Stimulated activated CD4-positive, alpha-beta T cell treated with anti-CD3 and anti-CD28 coated beads, Interleukin-1b, Interleukin-23, amount 100 ng/mL, for 1 hour (primary cell): ENCODE measurements at places on chromosomes 12 and 14.
A peak's percentile ranks its signal among the peaks of the same experiment; 100 is the strongest.

GRCh38 chr14:75379246-75379929 lies 48.4 kb upstream of the JDP2 start:
- no peak for DNase-seq

DNA sequence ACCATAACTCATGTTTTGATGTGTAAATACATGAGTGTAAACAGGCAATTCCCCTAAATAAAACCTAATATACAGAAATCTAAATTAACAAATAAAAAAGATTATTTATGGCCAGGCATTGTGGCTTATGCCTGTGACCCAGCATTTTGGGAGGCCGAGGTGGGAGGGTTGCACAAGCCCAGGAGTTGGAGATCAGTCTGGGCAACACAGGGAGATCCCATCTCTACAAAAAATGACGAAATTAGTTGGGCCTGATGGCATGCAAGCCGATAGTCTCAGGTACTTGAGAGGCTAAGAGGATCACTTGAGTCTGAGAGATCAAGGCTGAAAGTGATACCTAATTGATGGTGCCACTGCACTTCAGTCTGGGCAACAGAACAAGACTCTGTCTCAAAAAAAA lies 48.7 kb downstream of the BCAT1 start:
- no peak for DNase-seq

GRCh38 chr14:51865953-51866747 lies 5.7 kb downstream of the GNG2 start:
- no peak for DNase-seq

- DNase-seq: no peak
These were observed 62.2 kb downstream of the PPP1R36 start for GRCh38 chr14:64612021-64612380.

- DNase-seq: no peak
These were observed 37.0 kb downstream of the CCDC91 start for GRCh38 chr12:28227251-28227650.

GRCh38 chr14:74785056-74785613 lies 22.0 kb downstream of the YLPM1 start:
- no peak for DNase-seq

DNA sequence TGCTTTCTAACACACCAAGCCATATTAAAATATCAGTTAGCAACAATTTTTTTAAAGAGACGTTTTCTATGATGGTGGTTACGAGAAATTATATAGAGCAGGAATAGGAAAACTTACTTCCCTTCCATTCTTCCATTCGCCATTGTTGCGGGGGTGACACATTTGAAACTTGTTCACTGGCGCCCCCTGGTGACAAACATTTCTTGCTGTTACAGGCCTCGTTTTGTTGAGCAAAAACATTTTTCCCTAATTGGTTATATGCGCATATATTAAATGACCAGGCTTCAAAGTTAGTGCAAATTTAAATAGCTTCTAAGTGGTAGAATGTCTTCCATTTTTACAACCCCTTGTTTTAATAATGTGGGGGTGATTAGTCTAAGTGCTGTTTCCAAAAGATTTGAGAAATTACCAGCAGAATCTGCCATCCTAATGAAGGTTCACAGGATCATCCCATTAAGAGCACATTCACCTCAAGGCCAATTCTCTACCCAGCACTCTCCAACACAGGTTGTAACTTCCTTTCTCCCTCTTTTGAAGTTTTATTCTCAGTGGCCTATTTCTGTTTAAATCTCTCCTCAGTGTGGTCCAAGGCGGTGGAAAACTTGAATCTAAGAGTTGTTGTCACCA lies 1124.7 kb downstream of the FLRT2 start:
- DNase-seq: no peak

GRCh38 chr14:30223385-30223785 lies 295.7 kb upstream of the PRKD1 start:
- no peak for DNase-seq

DNA sequence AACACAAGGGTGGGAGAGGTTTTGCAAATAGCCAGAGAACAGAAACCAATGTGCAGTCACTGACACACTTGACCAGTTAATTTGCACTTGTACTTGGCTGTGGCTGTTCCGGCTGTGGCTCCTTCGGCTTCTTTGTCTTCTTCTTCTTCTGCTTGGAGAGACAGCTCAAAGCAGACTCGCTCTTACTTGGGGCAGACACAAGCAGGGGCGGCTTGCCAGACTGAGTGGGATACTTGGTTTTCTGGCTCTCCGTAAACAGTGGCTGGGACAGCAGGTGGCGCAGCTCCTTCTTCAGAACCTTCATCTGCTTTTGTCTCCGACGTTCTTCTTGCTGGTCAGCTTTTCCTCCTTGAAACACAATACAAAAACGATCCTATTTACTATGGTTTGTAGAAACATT lies 25.0 kb downstream of the OTUB2 start:
- no peak for DNase-seq

DNA sequence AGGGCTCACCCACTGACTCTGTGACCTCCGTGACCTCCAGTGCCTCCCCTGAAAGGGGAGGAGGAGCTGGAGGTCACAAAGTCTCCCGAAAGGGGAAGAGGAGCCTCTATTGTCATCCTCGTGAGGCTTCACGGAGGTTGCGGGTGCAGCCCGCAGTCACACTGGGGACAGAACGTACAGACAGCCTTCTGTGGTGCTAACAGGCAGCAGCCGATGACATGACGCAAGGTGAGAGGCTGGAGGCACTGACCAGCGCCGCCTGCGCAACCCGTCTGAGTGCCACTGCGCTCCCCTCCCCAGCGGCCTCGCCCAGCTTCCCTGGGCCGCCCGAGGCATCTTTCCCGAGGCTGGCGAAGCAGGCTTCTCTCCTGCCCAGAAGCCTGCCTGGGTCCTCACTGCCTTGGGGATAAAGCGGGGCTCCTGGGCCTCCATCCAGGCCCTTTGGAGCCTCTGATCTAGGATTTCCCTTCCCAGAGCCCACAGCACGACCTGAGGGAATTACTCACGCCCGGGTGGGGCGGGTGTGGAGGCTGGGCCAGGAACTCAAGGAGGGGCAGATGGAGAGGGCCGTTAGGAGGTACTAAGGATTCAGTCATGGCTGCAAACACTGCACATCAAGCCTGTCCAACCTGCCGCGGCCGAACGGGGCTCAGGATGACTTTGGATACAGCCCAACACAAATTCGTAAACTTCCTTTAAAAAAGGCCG lies 12.3 kb upstream of the LBHD2 start:
- DNase-seq: no peak

DNA sequence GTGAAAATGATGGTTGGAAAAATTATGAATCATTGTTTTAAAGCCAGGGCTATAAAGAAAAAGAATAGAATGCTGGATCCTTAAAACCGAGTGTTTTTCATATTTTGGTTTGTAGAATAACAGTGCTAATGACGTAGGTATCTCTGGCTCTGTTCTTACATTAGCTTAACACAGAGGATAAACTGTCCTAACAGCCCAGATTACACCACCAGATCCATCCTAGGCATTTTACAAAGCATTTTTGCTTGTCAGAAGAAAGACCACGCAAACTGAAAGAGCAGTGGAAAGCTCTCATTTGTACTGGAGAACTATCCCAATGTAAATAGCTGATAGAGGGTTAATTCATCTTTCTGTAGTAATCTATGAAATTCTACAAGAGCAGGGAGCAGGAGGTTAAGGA lies 13.6 kb downstream of the IFT81 start:
- no peak for DNase-seq

- no peak for DNase-seq
These were observed 75.6 kb upstream of the FRMD6 start for GRCh38 chr14:51576117-51576430.

GRCh38 chr12:21509768-21510167 lies 8.2 kb downstream of the GOLT1B start:
- DNase-seq: no peak

GRCh38 chr12:56062996-56063395 lies 17.0 kb upstream of the ERBB3 start:
- DNase-seq: no peak

DNA sequence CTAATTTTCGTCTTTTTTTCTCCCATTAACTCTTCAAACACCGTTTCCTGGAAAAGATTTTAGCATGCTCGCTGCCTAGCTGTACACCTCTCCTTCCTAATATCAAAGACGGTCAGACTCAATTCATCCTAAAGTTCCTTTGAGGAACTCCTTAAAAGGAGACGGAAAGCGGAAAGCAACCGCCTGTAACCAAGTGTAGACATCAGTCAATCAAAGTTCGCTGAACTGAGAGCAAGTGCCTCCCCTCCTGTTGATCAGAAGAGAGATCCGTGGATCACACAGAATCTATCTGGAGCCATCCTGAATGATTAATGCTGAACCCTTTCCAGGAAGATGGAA lies 412 bp upstream of the TEP1 start:
- DNase-seq: no peak

GRCh38 chr12:109467978-109468676 lies 9.0 kb downstream of the KCTD10 start:
- DNase-seq: no peak

- DNase-seq: peak; percentile 17
These were observed 14.1 kb downstream of the FBXW8 start for GRCh38 chr12:116924558-116925453.

- DNase-seq: no peak
These were observed 66.1 kb upstream of the CRY1 start for GRCh38 chr12:107159384-107159900.

- DNase-seq: no peak
These were observed 30.5 kb downstream of the RAB35 start for GRCh38 chr12:120085920-120086645.

DNA sequence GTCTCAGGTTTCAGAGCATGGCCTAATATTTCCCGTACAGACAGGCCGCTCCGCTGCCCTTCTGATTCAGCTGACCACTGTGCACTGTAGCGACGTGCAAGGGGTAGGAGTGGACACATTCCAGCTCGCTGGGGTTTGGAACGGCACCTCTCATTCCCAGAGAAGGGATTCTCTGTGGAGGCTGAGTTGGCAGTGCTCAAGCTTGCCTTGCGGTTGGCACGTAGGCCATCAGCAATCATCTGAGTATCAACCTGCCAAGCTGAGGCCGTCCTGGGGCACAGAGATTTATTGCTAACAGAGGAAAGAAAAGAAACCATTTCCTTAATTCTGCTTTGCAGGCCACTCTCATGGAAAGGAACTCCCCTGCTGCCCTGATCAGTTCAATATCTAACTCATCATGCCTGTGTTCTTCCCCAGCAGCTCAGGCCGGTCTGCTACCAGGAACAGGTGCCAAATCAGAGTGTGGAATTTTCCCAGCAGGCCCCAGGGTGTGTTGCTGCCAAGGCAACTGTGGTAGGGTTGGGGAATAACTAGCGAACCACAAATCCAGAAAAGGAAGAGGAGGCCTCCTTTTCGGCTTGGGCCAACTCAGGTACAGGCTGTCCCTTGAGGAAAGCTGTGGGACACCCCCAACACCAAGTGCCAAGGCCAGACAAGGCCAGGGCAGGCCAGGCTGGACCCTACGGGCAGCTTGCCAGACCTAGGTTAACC lies 92.5 kb downstream of the SSPN start:
- no peak for DNase-seq

DNA sequence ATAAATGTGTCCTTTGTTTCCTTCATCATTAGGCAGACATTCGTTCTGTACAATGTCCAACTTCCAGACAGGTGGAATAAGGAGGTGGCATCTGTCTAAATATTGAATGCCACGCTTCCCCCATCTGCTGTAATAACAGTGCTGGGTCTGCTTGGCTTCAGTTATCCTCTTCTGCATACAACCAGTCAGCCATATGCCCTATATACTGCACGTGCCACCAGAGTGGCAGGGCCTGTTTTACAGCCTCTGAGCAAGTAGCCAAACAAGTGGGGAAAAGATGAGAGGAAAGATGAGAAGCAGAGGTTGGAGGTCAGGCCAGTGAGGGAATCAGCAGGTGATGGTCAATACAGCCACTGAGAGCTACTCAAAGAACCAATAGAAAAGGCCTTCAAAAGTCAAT lies 55.4 kb downstream of the OTX2 start:
- DNase-seq: no peak

DNA sequence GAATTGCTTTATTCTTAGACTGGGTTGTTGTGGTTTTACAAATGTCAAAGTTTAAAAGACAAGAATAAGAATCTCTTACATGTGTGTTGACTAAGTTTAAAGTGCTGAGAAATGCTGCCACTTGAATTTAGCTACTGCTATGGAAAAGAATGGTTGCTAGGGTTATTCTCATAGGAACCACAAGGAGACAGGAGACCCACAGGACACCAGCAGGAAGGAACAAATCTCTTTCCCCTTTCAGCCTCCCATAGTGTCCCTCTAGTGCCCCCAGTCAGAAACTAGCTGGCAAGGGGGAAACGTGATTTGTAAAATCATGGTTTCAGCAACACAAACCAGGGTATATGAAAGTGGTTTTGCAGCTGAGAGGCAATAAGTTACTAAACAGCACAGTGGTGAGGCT lies 102.7 kb downstream of the ST8SIA1 start:
- DNase-seq: no peak

- DNase-seq: no peak
These were observed 59.1 kb downstream of the RASSF3 start for GRCh38 chr12:64669270-64669842.

GRCh38 chr14:104503691-104504090 lies 75.9 kb upstream of the C14orf180 start:
- DNase-seq: no peak

DNA sequence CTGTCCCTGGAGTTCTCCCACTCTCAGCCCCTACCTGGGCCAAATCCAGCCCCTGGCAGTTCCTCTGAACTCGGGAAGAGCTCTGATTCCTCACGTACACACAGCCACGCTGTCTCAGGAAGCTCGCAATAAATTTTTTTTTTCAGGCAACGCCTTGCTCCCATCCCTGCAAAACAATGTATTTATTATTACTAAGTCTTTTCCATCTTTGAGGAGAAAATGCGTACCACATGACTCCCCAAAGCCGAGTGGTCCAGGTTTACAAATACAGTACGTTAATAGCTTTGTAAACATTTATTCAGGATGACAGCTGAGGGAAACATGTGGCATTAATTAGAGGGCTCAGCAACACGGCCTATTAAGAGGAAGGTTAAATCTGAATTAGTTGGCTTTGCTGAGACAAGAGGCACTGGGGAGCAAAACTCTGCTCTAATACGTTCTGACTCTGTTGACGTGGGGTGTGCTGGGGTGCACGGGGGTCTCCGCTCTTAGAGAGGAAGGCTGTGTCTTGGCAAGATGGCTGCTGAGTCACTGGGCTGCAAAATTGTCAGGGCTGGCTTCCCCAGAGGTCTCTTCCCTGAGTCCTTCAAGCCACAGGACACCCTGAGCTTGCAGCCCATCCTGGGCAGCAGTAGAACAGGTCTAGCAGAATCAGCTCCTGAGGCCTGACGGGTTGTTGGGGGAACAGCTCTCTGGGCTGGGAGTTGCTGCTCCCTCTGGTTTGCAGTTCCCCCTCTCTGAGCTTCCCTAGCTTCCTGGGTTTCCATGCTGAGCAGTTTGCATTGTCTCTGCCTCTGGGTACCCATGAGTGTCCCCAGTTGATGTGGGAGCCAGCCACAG lies 185.2 kb upstream of the TBX3 start:
- no peak for DNase-seq

DNA sequence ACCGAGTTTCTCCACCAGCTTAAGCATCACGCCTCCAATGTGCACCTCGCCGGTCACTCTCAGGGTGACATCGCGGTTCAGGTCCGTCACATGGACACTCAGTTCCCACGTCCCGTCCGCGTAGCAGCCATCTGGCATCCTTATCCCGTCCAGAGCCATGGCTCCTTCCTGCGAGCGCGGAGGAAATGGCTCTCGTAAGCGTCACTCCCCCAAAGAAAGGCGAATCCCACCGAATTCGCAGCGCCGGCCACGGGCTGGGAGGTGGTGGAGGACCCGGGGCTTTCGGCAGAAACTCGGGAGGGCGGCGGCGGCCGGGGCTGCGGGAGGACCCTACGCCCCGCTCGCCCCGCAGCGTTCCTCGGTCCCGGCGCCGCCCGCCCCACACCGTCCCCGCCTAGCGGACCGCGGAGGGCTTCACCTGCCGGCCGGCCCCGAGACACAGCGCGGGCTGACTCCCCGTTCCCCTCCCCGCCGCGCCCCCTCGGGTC lies 396 bp downstream of the FERMT2 start:
- no peak for DNase-seq
